ENCODE measurements at places on chromosomes 7 and 10. TPM values are rescaled to one million over a fixed set of nuclear protein-coding genes. Genes with fewer than 3 reads are reported as not detected.

DNA sequence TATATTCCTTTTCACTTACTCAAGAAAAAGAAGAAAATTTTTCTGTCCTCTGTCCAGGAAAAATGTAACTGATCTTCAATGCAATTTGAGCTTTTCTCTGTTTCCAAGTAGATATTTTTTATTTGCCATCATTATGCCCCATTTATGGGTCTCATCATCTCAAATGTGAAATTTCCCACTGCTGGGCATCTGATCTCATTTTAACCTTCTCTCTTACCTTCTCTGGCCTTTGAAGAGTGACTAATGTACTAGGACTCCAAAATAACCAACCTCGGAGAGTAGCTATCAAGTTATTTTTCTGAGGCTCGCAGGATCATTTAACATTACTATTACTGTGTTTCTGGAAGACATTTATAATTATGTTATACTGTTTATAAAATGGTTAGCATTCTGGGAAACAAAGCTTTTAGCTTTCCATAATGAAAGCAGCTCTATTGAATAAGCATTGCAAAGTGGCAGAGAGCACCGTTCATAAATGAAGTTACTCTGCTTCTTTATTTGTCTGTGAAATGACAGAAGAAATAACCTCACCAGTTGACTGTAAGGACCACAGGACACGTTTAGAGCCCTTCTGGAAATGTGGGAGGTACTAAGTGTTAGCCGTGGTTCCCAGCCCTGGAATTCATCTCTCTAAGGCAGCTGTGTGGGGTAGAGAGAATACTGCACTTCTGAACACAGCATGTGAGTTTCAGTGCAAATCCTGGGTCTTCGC, 33.3 kb upstream of the NMT2 start:
- H3K4me3 ChIP-seq = no peak overlapping the region
- no peaks in the 10 kb centered on the region for H3K36me3 ChIP-seq
- no peaks in the 10 kb centered on the region for H3K27me3 ChIP-seq
- H3K4me1 ChIP-seq = peaks cover 35% of the 10 kb centered on the region

- H3K27ac ChIP-seq = no peak overlapping the region
- H3K4me1 ChIP-seq = no peaks in the 10 kb centered on the region
- no peak for DNase-seq
- H3K36me3 ChIP-seq = no peaks in the 10 kb centered on the region
Observed at GRCh38 chr10:52965938-52966401, 193.4 kb upstream of the MBL2 start.

- no peak overlapping the region for H3K4me3 ChIP-seq
- no peaks in the 10 kb centered on the region for H3K27me3 ChIP-seq
- H3K4me1 ChIP-seq = peaks cover 18% of the 10 kb centered on the region
- no peaks in the 10 kb centered on the region for H3K36me3 ChIP-seq
- no peak for DNase-seq
Observed at GRCh38 chr7:29476916-29477315, 86.7 kb upstream of the PRR15 start.

DNA sequence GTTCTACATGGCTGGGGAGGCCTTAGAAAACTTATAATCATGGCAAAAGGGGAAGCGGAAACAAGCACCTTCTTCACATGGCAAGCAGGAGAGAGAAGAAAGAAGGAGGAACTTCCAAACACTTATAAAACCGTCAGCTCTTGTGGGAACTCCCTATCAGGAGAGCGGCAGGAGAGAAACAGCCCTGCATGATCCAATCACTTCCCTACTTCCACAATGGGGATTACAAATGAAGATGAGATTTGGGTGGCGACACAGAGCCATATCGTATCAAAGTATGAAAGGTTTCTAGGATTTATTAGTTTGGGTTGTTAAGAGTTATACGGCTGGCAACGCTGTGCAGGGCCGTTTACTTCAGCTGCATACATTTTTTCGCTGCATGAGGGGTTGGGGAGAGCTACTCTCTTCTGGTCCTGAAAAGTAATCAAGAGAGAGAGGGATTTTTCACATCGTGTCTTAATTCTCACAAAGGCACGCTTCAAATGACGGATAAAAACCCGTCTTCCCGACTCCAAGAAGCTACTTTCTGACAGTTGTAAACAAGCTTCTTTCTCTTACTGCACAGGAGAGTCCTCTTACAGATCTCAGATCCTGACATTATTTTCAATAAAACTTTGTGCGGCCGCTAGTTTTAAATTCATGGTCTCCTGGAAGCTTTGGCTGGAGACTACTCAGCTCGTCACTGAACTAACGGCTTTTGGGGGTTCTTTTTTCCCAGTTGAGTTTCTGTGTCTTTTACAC, 751 bp upstream of the GTPBP10 start:
- no peaks in the 10 kb centered on the region for H3K27me3 ChIP-seq
- H3K27ac ChIP-seq = peak overlapping the region; percentile 87
- H3K4me3 ChIP-seq = peak overlapping the region; percentile 77
- no peaks in the 10 kb centered on the region for H3K4me1 ChIP-seq
- H3K36me3 ChIP-seq = no peaks in the 10 kb centered on the region

DNA sequence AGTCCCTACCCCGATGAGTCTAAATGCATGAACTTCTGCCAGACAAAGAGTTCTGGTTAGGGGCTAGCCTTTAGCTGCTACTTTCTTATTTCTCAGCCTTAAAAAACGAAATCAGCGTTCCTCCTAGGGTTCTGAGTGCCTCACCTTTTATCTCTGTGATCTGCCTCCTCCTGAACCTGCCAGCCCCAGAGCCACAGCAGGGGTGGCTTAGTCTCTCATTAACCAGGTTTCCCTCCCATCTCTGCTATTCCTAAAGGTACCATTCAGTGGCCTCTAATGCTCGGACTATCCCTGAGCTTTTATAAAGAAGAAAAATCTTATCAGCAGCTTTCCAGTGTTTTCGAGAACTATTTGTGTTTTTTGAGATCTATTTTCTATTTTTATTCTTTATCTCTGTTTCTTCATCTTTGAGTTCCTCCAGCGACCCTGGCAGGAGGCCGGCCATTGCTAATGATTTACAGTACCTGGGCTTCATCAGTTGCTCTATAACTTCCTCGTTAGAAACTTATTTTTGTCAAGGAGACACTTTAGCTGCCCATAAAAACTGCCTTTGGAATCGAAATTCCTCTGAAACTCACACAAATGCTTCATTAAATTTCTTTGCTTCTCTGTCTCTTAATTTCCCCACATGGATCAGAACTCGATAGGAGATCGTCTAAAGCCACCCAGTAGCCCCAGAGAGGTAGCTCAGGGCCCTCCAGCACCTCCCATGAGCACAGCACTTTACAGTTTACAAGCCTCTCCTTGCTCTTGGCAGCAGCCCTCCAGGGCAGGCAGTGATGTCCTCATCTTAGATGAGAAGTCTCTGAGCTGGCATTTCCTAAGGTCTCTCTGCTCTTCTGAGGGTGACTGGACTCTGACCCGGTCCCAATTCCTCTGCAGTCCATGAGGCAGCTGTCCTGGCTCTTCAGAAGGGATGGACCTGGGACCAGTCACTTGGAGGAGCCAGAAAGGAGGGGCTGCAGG, 149.1 kb downstream of the EBF3 start:
- no peaks in the 10 kb centered on the region for H3K36me3 ChIP-seq
- no peak overlapping the region for H3K27ac ChIP-seq
- no peaks in the 10 kb centered on the region for H3K27me3 ChIP-seq
- H3K4me3 ChIP-seq = no peak overlapping the region

- no peaks in the 10 kb centered on the region for H3K36me3 ChIP-seq
- no peak for DNase-seq
- H3K4me1 ChIP-seq = no peaks in the 10 kb centered on the region
Observed at GRCh38 chr7:74225400-74225799, 15.6 kb downstream of the LAT2 start.

- no peaks in the 10 kb centered on the region for H3K4me1 ChIP-seq
- no peak overlapping the region for H3K4me3 ChIP-seq
- H3K27ac ChIP-seq = no peak overlapping the region
- peaks cover 10% of the 10 kb centered on the region for H3K27me3 ChIP-seq
Observed at GRCh38 chr7:25940086-25940906, 211.7 kb upstream of the NFE2L3 start.

GRCh38 chr10:99700649-99701048, 31.3 kb downstream of the COX15 start:
- H3K4me1 ChIP-seq = no peaks in the 10 kb centered on the region
- H3K4me3 ChIP-seq = no peak overlapping the region
- H3K27ac ChIP-seq = no peak overlapping the region
- H3K27me3 ChIP-seq = no peaks in the 10 kb centered on the region

DNA sequence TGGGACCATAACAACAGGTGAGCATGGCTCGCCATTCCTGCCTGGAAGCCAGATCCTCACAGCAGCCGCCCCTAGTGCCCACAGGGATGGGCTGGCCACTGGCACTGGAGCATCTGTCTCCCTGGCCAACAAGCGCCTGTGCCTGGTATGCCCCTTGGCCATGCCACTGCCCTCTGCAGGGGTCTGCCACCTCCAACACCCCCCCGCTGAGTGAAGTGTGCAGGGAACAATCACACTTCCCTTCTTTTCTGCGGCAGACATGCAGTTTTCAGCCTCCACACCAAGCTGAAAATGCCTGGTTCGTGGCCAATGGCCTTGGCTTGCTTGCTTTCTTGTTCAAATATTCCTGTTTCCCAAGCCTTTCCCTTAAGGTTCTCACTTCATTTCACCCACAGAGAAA, 50.7 kb downstream of the HSPA12A start:
- DNase-seq = peak; percentile 29
- no peaks in the 10 kb centered on the region for H3K36me3 ChIP-seq
- no peak overlapping the region for H3K4me3 ChIP-seq
- H3K27ac ChIP-seq = peak overlapping the region; percentile 72
- H3K27me3 ChIP-seq = no peaks in the 10 kb centered on the region
- peaks cover 47% of the 10 kb centered on the region for H3K4me1 ChIP-seq

- H3K27ac ChIP-seq = no peak overlapping the region
- DNase-seq = no peak
- no peaks in the 10 kb centered on the region for H3K27me3 ChIP-seq
Observed at GRCh38 chr7:46390042-46390441, 469.0 kb upstream of the IGFBP3 start.

GRCh38 chr7:69295977-69296376, 302.3 kb upstream of the AUTS2 start:
- no peak overlapping the region for H3K27ac ChIP-seq
- no peak overlapping the region for H3K4me3 ChIP-seq
- H3K36me3 ChIP-seq = no peaks in the 10 kb centered on the region
- no peak for DNase-seq
- no peaks in the 10 kb centered on the region for H3K4me1 ChIP-seq

GRCh38 chr7:11341285-11341944, 367.7 kb downstream of the PHF14 start:
- no peaks in the 10 kb centered on the region for H3K4me1 ChIP-seq
- no peaks in the 10 kb centered on the region for H3K27me3 ChIP-seq
- DNase-seq = no peak
- no peak overlapping the region for H3K27ac ChIP-seq

DNA sequence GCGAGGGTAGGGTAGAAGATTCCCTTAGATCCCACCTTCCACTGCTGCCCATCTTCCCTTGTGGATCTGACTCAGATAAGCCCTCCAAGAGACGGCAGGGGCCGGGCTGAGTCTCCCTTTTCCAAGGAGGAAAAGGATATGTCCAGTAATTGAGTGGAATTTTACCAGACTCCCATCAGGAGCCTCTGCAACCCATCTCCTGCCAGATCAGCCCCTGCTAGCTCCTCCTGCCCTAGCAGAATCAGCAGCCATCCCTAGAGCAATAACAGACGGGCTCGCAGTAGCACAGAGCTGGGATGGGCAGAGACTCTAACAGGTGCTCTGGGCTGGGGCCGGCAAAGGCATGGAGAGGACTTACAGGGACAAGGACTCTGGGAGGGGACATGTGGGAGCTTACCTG, 73.5 kb downstream of the C10orf105 start:
- H3K36me3 ChIP-seq = no peaks in the 10 kb centered on the region
- no peak overlapping the region for H3K4me3 ChIP-seq
- H3K4me1 ChIP-seq = no peaks in the 10 kb centered on the region
- no peak for DNase-seq

DNA sequence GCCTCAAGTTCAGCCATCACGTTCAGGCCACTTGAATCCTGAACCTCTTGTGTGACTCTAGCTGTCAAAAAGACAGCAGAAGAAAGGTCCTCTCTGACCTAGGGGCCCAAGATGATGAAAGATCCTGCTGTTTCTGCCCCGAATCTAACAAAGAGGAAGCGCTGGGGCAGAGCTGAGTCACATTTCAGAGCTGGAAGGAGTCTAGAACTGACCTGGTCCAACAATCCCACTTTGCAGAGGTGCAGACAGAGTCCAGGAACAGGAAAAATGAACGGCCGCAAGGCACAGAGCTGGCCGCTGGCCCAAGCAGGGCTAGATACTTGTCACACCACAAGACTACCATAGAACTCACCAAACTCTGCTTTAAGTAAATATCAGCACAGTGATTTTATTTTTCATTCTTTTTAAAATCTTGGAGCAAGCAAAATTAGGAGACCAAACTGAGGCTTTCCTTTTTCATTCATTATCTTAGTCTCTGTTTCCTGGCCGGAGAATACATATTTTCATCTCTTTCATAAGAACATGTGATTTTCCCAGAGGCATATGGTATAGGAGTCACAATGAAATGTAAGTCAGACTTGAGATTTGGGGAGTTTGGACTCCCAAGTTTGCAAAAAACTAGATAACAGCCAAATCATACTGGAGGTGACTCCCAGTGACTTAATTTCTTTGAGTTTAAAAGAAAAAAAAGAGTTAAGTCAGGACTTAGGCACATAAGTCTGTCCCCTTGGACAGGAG, 52.8 kb downstream of the CHST15 start:
- H3K4me1 ChIP-seq = no peaks in the 10 kb centered on the region
- H3K4me3 ChIP-seq = no peak overlapping the region
- H3K27ac ChIP-seq = no peak overlapping the region
- no peak for DNase-seq
- no peaks in the 10 kb centered on the region for H3K36me3 ChIP-seq
- no peaks in the 10 kb centered on the region for H3K27me3 ChIP-seq

- no peaks in the 10 kb centered on the region for H3K27me3 ChIP-seq
- peak; percentile 55 for DNase-seq
- H3K4me1 ChIP-seq = peaks cover 8% of the 10 kb centered on the region
- H3K27ac ChIP-seq = no peak overlapping the region
- peak overlapping the region; percentile 20 for H3K4me3 ChIP-seq
- H3K36me3 ChIP-seq = no peaks in the 10 kb centered on the region
Observed at GRCh38 chr10:12484941-12485805, 135.8 kb downstream of the CAMK1D start.

DNA sequence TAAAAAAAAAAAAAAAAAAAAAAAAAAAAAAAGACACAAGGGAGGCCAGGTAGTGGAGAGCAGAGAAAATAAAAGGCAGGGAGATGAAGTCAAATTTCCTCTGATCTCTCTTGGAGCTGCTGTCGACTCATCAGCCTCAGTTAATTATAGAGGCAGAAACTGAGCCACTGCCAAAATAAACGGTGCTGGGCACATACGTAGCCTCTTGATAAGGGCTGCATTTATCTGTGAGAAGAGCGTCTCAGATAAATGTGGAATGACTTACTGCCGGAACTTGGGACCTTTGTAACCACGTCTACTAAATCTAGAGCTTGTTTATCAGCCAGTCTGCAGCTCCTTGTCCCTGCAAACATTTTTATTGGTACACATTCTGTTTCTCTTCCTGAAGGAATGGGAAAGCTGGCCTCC, 162.3 kb downstream of the BAMBI start:
- no peaks in the 10 kb centered on the region for H3K36me3 ChIP-seq
- peak; percentile 59 for DNase-seq
- H3K4me3 ChIP-seq = no peak overlapping the region
- H3K27ac ChIP-seq = peak overlapping the region; percentile 50
- no peaks in the 10 kb centered on the region for H3K4me1 ChIP-seq

- no peak overlapping the region for H3K4me3 ChIP-seq
- H3K36me3 ChIP-seq = no peaks in the 10 kb centered on the region
- no peaks in the 10 kb centered on the region for H3K4me1 ChIP-seq
- no peaks in the 10 kb centered on the region for H3K27me3 ChIP-seq
- no peak for DNase-seq
- no peak overlapping the region for H3K27ac ChIP-seq
Observed at GRCh38 chr7:79714081-79714480, 260.6 kb upstream of the MAGI2 start.

Gene BAMBI
- 23.9 TPM for total RNA-seq

Gene ATOH7
- total RNA-seq = not detected

Gene HGF
- total RNA-seq = 2.1 TPM

Gene CALML3
- total RNA-seq = not detected

Gene IGF2BP3
- not detected for total RNA-seq

Gene KIAA1549
- total RNA-seq = 1.1 TPM

Gene CYP17A1
- not detected for total RNA-seq
